Activated CD4-positive, alpha-beta T cell treated with anti-CD3 and anti-CD28 coated beads for 4 hours (primary cell): ENCODE measurements at places on chromosomes 6 and 20.

DNA sequence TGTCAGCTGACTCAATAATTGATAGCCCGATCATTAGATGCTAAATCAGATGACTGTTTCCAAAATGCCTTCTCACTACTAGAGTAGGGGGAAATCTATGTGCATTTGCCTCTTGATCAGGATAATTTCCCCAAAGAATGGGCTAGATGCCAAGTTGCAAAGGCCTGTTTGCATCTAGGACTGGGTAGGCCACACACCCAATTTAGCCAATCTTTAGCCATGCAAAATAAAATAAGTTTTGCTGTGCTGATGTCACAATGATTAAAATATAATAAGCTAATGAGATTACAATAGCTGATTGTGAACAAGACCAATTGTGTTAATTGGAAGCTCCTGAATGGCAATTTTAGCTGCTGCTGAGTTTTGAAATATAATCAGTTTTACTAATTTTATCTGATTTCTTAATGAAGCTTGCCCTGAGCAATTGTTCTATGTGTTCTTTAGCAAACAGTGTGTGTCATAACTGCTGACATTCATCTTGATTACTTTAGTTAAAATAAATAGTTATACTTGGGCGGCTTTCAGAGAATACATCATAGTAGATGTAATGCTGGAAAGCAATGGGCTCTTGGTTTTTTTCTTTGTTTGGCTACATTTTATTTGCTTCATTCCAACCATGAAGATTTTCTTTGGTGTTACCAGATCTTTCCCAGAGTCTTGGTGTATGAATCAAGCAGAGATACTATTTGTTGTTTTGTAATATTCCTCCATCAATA lies 973.2 kb upstream of the SLC35B3 start:
- no peak for DNase-seq

- DNase-seq, result no peak
Measured at GRCh38 chr6:138393871-138394783, 9.9 kb upstream of the HEBP2 start.

GRCh38 chr6:140915551-140915950 lies 1217.2 kb upstream of the GJE1 start:
- no peak for DNase-seq

GRCh38 chr6:116680880-116681672 lies at the start of gene KPNA5:
Gene KPNA5, plus strand, starts transcription at chr6:116681211. Its CDS starts 124 bp downstream, at chr6:116681335.
- DNase-seq, result peak; percentile 88

DNA sequence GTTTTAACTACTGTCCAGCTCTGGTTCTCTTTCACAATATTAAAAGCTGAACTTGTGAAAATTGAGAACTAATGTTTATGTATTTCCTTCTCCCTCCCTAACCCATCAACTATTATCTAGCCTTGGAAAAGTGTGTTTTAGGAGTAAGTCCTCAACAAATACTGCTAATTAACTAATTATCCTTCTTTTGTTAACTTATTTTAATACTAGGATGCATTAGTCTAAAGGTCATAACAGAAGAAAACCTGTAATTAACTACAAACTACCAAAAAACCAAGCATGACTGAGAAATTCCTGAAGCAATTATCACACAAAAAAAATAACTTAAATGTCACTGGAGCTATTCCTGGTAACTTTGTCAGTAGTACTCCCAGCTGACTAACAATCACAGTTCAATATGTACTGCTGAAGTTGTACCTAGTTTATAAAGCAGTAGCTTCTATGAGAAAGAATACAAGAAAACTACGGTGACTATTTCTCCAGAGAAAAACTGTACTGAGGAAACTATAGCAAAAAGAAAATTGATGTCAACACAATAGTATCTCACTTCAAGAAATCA lies 301.9 kb downstream of the LAMA2 start:
- DNase-seq, result no peak

GRCh38 chr6:7154341-7155139 lies 46.8 kb downstream of the RREB1 start:
- DNase-seq, result no peak

DNA sequence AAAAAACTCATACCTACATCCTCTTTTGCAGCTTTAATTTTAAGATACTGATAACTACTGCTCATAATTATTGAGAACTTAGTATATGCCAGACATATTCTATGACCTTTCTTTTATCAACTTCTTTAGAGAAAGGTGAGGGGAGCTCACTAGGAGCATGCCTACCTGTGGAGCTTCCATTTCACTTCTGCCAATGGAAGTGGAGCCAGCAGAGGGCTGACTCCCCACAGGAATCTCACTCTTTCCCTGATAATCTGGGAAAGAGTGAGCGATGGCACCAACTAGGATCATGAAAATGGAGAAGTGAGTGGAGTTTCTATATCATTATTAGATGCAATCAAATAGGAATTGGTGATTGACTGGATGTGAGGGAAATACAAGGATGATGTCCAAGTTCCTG lies 484.9 kb downstream of the LMBRD1 start:
- DNase-seq, result no peak

DNA sequence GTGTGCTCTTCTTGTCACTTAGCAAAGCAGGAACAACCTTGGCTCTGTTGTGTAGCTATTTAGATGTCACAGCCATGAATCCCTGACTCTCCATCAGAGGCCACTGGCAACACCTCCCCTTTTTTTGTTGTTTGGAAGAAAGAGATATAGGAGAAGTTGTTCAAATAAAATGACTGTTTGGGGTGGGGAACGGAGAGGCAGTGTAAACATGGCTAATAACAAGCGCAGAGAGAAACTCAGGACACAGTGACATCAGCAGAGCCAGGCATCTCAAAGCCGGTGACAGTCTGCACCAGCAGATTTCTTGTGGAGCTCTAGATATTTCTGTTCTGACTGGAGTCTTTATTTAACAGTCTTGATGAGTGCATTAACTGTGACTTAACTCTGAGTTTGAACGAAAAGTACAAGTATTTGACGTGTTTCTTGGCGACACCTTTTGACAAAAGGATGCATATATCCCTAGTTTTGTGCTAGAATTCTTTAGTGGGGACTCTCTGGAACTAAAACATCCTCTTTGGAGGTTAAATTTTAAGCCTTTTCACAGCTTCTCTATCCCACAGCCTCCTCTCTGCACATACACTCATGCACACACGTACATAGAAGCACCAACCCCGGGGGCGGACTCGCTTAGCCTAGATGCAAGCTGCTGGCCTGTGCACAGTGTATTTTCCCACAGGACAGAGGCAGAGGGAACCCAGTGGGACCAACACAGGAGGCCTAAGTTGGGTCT lies 53.8 kb downstream of the ADAT2 start:
- no peak for DNase-seq

GRCh38 chr20:47231382-47232039 lies 125.0 kb downstream of the ZMYND8 start:
- DNase-seq, result no peak

DNA sequence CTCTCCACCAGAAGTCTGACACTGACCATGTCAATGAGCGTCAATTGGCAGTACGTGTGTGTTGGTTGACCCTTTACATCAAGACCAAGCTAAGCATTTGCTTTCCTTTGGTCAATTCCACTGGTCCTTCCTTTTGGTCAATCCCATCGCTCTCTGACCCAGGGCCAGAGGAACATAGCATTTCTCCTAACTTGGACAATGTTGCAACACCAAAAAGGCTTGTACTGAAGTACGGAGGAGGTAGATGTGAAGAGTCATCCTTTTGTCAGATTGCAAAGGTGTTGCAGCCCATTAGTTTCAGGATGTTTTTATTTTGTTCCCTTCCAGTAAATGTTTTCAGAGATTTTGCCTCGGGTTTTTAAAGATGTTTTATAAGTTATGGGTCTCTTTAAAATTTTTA lies 24.6 kb downstream of the EDN1 start:
- DNase-seq, result no peak

- DNase-seq, result no peak
Measured at GRCh38 chr6:33684983-33685382, 26.5 kb downstream of the UQCC2 start.

- DNase-seq, result peak; percentile 77
Measured at GRCh38 chr6:33700391-33701050, 11.0 kb downstream of the UQCC2 start.

- no peak for DNase-seq
Measured at GRCh38 chr20:30892541-30893345, 364.7 kb upstream of the DEFB115 start.

GRCh38 chr6:54737247-54737646 lies 109.3 kb upstream of the FAM83B start:
- DNase-seq, result no peak

GRCh38 chr6:55448451-55448850 lies 121.2 kb downstream of the GFRAL start:
- no peak for DNase-seq

DNA sequence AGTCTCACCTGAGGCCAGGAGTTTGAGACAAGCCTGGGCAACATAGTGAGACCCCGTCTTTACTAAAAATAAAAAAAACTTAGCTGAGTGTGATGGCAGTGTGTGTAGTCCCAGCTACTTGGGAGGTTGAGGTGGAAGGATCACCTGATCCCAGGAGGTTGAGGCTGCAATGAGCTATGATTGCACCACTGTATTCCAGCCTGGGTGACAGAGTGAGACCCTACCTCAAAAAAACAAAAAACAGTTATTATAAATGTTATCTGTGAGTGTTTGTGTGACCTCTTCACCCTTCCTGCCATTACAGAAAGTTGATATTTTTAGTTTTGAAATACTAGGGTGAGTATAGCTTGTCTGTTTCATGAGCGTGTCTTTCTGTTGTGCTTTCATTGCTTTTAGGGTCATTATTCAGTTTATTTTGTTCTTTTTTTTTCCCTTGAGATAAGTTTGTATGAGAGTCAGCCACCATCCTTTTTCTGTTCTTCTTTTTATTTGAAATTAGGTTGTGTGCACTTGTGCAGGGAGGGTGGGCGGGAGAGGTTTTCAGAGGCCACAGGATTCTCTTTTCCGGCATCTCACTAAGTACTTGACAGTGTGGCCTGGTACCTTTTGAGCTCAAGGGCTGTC lies 26.2 kb downstream of the CDYL start:
- no peak for DNase-seq

DNA sequence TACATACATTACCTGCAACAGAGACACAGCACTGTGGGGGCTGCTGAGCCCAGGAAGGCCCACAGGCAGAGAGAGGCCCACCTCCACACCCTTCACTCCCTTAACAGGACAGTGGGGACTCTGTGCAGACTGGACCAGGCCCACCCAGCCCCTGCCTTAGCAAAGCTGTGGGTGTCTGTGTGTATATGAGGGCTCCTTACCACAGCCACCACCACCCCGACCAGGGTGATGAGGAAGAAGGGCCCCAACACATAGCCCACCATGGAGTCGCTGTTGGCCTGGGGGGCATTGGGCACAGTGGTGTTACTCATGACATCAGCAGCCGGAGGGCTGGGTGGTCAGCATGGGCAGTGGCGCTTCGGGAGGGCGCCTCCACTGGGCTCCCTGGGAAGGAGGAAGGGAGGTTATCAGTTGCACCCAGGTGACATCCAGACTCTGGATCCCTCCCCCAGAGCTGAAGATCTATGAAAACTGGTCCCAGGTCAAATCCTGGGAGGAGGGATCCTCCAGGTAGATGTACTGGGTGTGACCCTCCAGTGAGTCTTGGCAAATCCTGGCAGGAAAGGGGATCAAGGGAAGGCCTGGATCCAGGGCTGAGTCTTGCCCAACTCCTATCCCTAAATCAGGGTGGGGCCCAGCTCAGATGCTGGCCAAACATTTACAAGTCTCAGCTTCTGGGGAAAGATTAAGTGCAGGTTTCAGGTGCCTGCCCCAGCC lies 1.2 kb downstream of the SMIM29 start:
- DNase-seq, result no peak

GRCh38 chr6:80156221-80156620 lies 49.8 kb downstream of the BCKDHB start:
- no peak for DNase-seq

GRCh38 chr6:43807228-43808061 lies 37.4 kb downstream of the VEGFA start:
- DNase-seq, result no peak

GRCh38 chr20:2183381-2183780 lies 81.8 kb downstream of the STK35 start:
- no peak for DNase-seq

- no peak for DNase-seq
Measured at GRCh38 chr6:22896696-22897095, 327.3 kb downstream of the HDGFL1 start.

GRCh38 chr6:53119772-53120409 lies 28.8 kb downstream of the GCM1 start:
- no peak for DNase-seq

DNA sequence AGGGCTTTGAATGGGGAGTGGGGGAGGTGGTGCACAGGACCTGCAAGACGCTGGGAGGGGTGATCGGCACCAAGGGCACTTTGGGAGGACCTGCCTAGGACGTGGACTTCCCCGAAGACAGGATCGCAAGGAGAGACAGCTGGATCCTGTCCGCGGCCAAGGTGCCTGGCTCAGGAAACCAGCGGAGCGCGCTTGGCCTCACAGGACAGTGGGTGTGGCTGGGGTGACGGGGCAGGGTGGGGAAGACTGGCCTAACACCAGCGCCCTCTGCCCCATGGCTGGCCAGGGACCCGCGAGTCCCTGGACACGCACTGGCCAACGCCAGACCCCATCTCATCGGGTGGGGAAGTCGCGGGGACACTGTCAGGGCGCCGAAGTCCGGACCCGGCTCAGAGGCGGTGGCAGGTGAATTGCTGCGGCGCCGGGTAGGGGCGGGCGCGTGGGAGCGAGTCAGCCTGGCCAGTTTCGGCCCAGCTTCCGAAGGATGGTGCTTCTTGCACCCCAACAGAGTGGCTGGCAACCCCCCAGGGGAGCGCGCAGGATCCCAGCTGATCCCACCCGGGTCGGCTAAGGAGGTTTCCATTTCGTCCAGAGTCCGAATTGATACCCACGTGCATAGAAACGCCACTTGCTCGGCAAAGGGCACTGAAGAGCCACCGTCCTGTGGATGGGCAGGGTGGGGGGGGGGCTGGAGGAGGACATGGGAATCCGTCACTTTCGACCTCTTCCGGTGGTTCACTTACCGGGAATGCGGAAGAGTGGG lies 785 bp upstream of the THBD start:
- no peak for DNase-seq

- DNase-seq, result peak; percentile 22
Measured at GRCh38 chr6:4133941-4134838, 1.2 kb downstream of the ECI2 start.

DNA sequence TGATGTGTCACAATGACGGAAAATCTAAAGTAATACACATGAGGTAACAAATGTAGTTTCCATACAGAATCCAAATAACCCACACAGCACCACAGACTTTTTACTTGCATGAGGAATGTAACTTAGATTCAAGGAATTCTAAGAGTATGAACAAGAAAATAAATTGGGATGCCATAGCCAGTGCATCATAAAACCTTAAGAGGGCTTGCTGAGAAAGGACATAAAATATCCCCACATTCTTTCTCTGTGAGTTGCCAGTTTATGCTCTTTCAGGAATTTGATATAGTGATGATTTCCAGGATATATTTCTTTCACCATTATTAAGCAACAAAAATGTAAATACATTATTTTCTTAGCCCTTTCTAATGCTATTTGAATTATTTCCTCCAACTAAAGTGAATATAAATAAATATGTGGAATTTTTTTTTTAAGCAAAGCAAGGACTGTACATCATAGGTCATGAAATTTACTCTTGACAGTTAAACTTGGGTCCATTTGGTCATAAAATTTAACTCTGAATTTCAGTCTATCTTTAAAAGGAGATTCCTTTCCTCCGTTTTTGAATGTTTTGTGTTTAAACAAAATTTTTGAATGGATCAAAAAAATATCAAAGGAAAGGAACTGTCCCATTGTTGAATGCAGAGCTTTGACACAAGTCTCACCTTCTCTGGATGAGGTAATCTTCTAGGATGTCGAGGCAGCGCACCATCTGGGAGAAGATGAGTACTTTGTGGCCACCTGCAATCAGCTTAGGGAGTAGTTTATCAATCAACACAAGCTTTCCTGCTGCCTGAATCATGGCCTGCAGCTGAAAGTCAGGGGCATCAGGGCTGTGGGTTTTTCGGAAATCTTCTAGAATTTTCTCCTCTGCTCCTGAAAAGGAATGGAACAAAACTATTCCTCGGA lies 116.3 kb upstream of the EMILIN3 start:
- no peak for DNase-seq
